ENCODE measurements at places on chromosomes 5 and 9. TPM values are rescaled to one million over a fixed set of nuclear protein-coding genes. Genes with fewer than 3 reads are reported as not detected.

Gene SOHLH1
- total RNA-seq = not detected

Gene IFNA13
- not detected for total RNA-seq

Gene ANKRD18B
- total RNA-seq = 3.7 TPM

Gene RGS3
- 51.4 TPM for total RNA-seq

Gene FOXD4L3
- not detected for total RNA-seq

Gene HTR1A
- not detected for total RNA-seq

Gene KIF4B
- not detected for total RNA-seq

Gene PTPN3
- 5.0 TPM for total RNA-seq

Gene ARSK
- 7.0 TPM for total RNA-seq

Gene STPG3
- not detected for total RNA-seq

Gene CMYA5
- total RNA-seq = 0.17 TPM

Gene NEUROG1
- not detected for total RNA-seq

Gene C9
- not detected for total RNA-seq

Gene POLR3G
- 34.8 TPM for total RNA-seq

Gene PCDHA1
- 0.03 TPM for total RNA-seq

Gene ATG12
- 30.5 TPM for total RNA-seq

Gene LCN2
- not detected for total RNA-seq

Gene SNCAIP
- total RNA-seq = 6.5 TPM

Gene GABRB2
- total RNA-seq = 0.47 TPM

Gene NR2F1
- total RNA-seq = 7.2 TPM

Gene PCDHGB3
- 1.5 TPM for total RNA-seq

Gene SPAG8
- 0.26 TPM for total RNA-seq

Gene INSL6
- not detected for total RNA-seq

Gene ANXA2R
- total RNA-seq = 0.23 TPM

Gene GLIPR2
- 3.7 TPM for total RNA-seq

Gene FXN
- 31.9 TPM for total RNA-seq

Gene LHX3
- not detected for total RNA-seq

Gene CCL21
- total RNA-seq = not detected

Gene NUP188
- 51.8 TPM for total RNA-seq

Gene SKIC3
- total RNA-seq = 49.4 TPM

Gene FNIP1
- 25.7 TPM for total RNA-seq

Gene PCDHA4
- 0.07 TPM for total RNA-seq

Gene SHLD3
- total RNA-seq = 4.5 TPM

Gene BARHL1
- not detected for total RNA-seq

All from HT1080 (cell line).